RWPE2 (cell line): ENCODE measurements at places on chromosomes 2 and 18.

GRCh38 chr18:35616664-35617423 is 35.3 kb downstream of the GALNT1 start:
- peaks cover 36% of the 10 kb centered on the region for H3K4me1 ChIP-seq
- no peaks in the 10 kb centered on the region; the same call in 1 of the 2 replicates for H3K36me3 ChIP-seq
- peak overlapping the region; percentile 5 for H3K4me3 ChIP-seq

- DNase-seq, result no peak
- peaks cover 16% of the 10 kb centered on the region for H3K4me1 ChIP-seq
- no peaks in the 10 kb centered on the region for H3K36me3 ChIP-seq
- no peaks in the 10 kb centered on the region for H3K27me3 ChIP-seq
- H3K4me3 ChIP-seq, result no peak overlapping the region
Observed at GRCh38 chr18:44835703-44836102, 155.0 kb downstream of the SETBP1 start.

DNA sequence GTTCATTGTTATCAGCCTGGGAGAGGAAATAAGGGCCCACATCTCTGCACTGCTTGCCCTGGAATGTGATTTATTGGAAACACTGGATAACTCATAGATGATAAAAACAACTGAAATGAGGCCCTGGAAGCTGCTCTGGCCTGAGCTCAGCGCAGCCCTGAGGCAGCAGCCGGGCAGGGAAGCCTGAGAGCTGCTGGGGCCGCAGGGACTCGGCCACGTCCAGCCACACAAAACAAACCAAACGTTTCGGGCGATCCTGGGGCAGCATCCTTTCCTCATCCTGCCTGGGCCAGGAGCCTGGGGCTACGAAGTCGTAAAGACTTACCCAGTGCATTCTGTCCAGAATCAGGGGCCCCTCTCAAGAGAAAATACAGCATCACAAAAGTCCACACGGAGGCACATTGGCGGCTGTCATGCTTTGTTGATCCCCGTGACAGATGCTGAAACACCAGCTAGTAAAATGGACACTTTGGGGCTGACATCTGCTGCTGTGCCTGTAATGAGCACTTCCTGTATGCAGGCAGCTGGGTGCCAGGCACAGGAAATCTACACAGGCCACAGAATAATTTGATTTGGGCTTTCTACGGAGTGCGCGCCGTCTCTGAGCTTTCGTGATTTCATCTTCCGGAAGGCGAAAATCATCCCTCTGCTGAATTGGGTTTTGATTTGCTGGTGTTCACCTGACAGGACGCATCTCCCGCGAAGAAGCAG is 250.6 kb downstream of the EIPR1 start:
- H3K27me3 ChIP-seq, result no peaks in the 10 kb centered on the region
- no peak overlapping the region for H3K27ac ChIP-seq
- no peak for DNase-seq
- no peaks in the 10 kb centered on the region for H3K4me1 ChIP-seq
- H3K4me3 ChIP-seq, result no peak overlapping the region
- H3K36me3 ChIP-seq, result no peaks in the 10 kb centered on the region

DNA sequence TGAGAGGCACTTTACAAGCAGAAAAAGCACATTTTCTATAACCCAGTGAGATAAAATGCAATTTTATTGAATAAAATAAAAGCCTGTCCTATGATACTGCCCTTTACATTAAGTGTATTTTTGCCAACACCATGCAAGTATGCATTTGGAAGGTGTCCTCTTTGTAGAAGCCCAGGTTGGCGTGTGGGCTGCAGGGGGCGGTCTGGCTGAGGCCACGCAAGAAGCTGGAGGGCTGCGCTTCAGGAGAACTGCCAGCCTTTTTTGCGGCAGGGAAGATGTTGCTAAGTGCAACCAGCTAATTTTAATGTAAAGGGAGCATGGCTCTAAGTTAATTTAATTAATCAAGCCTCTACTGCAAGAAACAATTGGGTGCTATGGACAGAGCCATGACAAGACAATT is 562.8 kb upstream of the SALL3 start:
- no peaks in the 10 kb centered on the region for H3K27me3 ChIP-seq
- H3K4me1 ChIP-seq, result no peaks in the 10 kb centered on the region
- no peaks in the 10 kb centered on the region for H3K36me3 ChIP-seq

DNA sequence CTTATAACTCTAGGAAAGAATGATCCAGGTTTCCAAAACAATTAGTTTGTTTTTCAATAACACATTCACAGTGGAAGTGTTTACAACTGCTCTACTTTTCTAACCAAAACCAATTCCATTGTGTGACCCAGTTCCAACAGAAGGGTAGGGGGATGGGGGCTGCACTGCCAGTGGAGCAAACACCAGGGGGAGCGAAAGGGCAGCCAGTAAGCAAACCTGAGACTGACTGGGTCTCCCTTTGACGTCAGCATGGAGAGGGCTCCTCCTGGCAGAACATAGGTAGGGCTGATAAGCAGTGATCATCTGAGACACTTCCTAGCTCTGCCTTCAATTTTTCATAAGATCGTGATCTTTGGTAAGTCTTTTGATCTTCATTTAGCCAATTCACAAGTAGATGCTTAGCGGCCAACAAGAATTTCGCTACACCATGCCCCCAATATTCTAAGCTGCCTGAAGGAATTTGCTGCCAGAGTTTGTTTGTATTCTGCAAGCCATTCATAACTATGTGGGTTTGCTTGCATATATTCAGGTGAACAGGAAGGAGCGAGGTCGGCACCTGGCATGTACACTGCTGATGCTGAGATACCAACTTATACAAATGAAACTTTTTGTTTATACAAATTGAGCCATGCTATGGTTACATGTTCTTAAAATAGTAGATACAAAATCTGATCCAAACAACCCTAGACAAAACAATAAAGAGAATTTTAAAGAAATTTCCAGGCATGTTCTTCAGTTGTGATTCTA is 45.9 kb downstream of the ST6GAL2 start:
- H3K27ac ChIP-seq, result no peak overlapping the region
- no peak for DNase-seq
- peaks cover 7% of the 10 kb centered on the region for H3K27me3 ChIP-seq
- H3K36me3 ChIP-seq, result no peaks in the 10 kb centered on the region
- no peak overlapping the region for H3K4me3 ChIP-seq
- H3K4me1 ChIP-seq, result no peaks in the 10 kb centered on the region

GRCh38 chr2:83941886-83942285 is 517.2 kb downstream of the SUCLG1 start:
- DNase-seq, result no peak
- H3K36me3 ChIP-seq, result no peaks in the 10 kb centered on the region
- H3K4me3 ChIP-seq, result no peak overlapping the region
- H3K27me3 ChIP-seq, result no peaks in the 10 kb centered on the region

DNA sequence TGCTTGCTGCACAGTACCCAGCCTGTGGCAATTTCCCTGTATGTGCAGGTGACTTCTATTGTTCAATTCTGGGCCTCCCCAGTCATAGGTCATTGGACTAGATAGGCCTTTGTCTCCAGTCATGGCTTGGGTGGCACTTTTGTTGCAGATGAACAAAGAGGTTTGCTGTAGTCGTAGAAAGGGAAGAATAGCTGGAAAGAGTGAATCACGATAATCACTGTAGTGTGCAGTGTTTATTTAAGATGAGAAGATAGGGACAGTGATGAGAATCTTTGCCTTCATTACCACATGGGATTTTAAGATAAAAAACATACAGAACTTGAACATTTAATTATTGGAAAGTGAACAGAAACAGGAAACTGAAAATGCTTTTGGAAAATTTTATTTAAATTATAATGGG is 156.1 kb upstream of the CYRIA start:
- H3K27me3 ChIP-seq, result no peaks in the 10 kb centered on the region
- DNase-seq, result no peak

GRCh38 chr18:27750014-27750413 is 426.9 kb downstream of the CDH2 start:
- no peaks in the 10 kb centered on the region for H3K36me3 ChIP-seq
- H3K4me1 ChIP-seq, result no peaks in the 10 kb centered on the region
- H3K27ac ChIP-seq, result no peak overlapping the region
- no peaks in the 10 kb centered on the region for H3K27me3 ChIP-seq
- no peak for DNase-seq

GRCh38 chr2:127205218-127206125 is 14.6 kb downstream of the CYP27C1 start:
- H3K4me1 ChIP-seq, result no peaks in the 10 kb centered on the region
- no peak overlapping the region for H3K27ac ChIP-seq
- no peaks in the 10 kb centered on the region for H3K36me3 ChIP-seq
- H3K27me3 ChIP-seq, result no peaks in the 10 kb centered on the region
- DNase-seq, result no peak

DNA sequence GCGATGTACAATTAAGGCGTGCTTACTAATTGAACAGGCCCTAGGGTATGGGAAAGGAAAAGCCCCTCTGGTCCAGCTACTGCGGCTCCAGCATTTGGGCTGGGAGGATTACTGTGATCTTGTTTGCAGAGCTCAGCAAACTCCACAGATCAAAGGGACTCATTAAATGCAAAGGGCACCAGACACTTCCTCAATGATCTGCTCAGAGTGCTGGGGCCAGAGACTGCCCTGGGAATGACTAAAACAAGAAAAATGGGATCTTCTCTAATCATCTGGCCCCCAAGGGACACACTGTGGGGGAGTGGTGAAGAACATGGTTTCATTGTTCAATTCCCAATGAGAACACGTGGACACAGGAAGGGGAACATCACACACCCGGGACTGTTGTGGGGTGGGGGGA is 85.0 kb downstream of the MARCHF4 start:
- no peak for DNase-seq
- no peaks in the 10 kb centered on the region for H3K4me1 ChIP-seq
- no peak overlapping the region for H3K4me3 ChIP-seq
- H3K27me3 ChIP-seq, result no peaks in the 10 kb centered on the region

- H3K27me3 ChIP-seq, result no peaks in the 10 kb centered on the region
- no peaks in the 10 kb centered on the region for H3K4me1 ChIP-seq
- DNase-seq, result no peak
- H3K36me3 ChIP-seq, result no peaks in the 10 kb centered on the region
Observed at GRCh38 chr2:6683516-6683915, 182.2 kb downstream of the CMPK2 start.

- no peaks in the 10 kb centered on the region for H3K4me1 ChIP-seq
- no peaks in the 10 kb centered on the region for H3K27me3 ChIP-seq
- H3K27ac ChIP-seq, result no peak overlapping the region
Observed at GRCh38 chr18:25239581-25240419, 112.2 kb downstream of the ZNF521 start.

DNA sequence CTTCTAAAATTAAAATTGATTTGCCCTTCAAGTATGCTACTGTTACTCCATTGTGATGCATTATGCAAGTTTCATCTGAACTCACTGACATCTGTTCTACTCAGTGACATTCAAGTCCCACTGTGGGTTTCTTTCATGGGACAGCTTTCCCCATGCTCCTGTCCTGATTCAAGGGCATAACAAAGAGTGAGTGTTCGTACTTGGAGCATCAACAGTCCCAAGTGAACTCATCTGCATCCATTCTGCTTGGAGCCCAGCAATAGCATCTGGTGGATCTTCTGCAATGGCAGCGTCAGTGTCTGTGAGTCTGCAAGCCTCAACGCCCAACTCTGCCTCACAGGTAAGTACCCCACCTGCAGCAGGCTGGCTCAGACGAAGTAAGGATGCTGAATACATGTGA is 27.5 kb downstream of the BUB1 start:
- H3K36me3 ChIP-seq, result peaks cover 91% of the 10 kb centered on the region
- no peak overlapping the region for H3K4me3 ChIP-seq
- DNase-seq, result no peak
- no peaks in the 10 kb centered on the region for H3K27me3 ChIP-seq
- H3K4me1 ChIP-seq, result no peaks in the 10 kb centered on the region

DNA sequence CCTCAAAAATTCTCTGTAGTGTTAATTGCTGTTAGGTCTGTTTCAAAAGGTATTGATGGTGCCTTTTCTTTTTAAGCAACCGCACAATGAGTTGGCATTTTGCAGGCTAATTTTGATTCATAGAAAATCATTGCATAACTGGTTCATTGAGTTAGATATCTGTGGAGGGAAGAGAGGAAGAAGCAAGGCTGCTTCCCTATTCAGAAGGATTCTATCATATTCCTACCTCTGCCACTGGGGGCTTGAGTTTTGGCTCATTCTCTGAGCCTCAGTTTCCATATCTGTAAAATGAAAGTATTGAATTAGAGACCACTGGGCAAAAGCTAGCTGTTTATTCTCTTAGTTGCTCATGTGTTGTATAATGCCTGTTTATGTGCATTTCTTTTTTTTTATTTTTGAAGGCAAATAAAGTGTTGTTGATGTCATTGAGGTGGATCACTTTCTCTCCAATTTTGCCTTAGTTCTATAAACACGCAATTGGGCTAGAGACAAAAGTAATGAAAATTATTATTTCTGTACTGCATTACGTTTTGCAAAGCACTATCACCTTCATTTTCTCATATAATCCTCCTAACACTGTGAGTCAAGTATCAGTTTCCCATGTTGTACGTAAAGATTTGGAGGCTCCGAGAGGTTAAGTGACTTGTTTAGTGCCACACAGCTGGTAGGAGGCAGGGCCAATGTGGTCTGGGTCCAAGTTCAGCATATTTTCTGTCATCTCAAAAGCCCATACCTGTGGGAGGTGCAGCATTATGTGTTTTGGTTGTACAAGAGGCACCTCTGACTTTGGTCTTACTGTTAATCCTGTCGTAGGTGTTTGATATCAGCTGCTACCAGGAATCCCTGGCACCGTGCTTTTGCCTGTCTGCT is 5.9 kb downstream of the TRIB2 start:
- H3K27ac ChIP-seq, result no peak overlapping the region
- peaks cover 7% of the 10 kb centered on the region for H3K4me1 ChIP-seq
- H3K27me3 ChIP-seq, result no peaks in the 10 kb centered on the region
- H3K4me3 ChIP-seq, result no peak overlapping the region
- DNase-seq, result no peak
- H3K36me3 ChIP-seq, result peaks cover 21% of the 10 kb centered on the region

DNA sequence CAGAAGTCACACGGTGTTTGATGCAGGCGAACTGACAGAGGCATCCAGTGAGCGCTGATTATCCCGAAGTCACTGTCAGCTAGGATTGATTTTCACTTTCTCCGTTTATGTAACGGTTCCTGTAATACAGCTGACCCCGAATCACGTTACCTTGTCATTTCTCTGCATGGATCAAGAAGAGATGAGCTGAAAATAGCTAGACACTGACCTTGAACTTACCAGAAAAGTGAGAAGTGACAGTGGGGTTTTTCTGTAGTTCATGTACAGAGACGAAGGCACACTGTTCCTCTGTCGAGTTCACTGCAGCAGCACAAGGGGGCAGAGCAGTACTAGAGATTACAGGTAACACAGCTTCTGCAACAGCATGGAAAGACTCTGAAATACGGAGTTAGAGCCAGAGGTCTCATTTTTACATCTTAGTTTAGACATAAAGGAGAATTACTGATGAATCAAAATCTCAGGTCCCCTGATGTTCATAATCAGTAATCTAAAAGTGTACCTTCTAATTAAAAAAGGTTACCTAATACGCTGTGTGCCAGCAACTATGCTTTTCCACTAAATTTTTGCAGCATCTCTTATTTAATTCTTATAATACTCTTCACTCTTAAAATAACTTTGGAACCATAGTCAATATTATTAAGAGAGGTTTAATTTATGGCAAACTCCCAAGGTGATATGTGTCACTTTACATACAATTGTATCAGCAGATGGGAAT is 33.1 kb downstream of the ARHGAP15 start:
- peaks cover 29% of the 10 kb centered on the region for H3K27me3 ChIP-seq
- H3K4me1 ChIP-seq, result no peaks in the 10 kb centered on the region
- no peak overlapping the region for H3K4me3 ChIP-seq
- DNase-seq, result no peak
